ENCODE measurements at places on chromosomes 4 and X.

GRCh38 chrX:37405956-37406355 lies 56.8 kb downstream of the PRRG1 start:
- DNase-seq: no peak

GRCh38 chrX:153924149-153924861 lies 1.8 kb downstream of the ARHGAP4 start:
- DNase-seq: no peak

DNA sequence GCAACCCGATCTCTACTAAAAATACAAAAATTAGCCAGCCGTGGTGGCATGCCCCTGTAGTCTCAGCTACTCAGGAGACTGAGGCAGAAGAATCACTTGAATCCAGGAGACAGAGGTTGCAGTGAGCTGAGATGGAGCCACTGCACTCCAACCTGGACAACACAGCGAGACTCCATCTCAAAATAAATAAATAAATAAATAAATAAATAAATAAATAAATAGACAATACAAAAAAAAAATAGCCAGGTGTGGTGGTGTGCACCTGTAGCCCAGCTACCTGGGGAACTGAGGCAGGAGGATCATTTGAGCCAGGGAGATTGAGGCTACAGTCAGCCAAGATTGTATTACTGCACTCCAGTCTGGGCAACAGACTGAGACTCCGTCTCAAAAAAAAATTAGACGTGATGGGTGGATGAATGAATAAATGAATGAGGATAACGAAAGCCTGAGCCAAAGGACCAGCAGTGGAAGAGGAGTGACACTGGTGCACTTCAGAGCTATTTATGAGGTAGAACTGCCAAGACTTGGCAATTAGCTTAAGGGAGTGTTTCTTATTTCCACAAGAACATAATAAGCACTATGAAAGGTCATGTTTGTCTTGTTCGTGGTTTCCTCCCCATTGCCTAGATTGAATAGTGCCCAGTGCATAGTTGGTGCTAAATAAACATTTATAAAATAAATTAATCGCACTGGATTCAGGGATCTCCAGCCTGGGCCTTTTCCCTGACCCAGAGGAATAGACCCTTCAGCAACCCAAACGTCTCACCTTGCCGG lies 232.2 kb downstream of the IDS start:
- DNase-seq: no peak

DNA sequence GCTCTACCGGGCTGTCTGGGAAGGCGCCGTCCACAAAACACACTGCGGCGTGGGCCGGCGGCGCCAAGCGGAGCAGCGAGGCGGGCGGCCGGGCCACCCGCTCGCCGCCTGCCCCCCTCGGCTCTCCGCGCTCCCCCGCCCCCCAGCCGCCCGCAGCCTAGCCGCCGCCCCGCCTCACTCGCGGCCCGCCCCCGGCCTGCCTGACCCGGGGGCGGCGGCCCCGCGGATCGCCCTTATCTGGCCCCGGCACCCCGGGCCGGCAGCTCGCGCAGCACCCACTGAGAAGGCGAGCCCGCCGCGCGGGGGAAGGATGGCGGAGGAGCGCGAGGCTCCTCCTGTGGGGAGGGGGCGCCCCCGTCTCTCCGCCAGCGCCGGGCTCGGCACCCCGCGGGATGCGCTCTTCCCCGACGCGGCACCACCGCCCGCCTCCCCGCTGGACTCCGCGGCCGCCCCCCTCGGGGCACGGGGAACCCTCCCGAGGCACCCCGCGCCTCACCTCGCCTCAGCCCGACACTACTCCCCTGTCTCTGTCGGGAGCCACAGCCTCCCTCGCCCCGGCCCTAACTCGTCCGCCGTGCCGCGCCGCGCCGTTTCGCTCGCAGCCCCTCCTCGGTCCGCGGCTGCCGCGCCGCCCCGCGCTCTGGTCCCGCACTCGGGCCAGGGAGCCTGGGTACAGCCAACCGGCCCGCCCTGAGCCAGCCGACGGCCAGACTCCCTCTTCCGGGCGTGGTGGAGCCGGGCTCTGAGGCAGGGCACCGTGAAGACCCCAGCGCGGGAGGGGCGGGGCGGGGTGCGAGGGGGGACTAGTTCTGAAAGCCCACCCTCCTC lies 566 bp downstream of the ATP11C start:
- no peak for DNase-seq

- no peak for DNase-seq
Measured at GRCh38 chr4:66193487-66193886, 523.2 kb upstream of the EPHA5 start.

DNA sequence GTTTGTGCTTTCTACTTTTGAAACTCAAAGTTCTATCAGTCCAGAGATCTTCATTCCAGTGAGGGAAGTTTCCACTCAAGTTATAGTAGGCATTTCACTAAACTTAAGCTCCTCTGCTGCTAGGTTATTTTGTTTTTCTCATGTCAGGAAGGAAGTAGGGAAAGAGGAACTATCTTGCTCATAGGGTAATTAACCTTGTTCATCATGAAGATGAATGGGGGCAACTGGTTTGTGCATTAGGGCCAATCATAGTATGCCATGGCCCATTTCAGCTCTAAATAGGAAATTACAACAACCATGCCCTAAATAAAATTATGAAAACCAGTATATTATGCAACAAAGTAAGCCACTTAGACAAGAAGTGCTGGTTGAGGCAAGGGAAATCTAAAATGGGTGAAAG lies 804.7 kb upstream of the NDST4 start:
- no peak for DNase-seq

GRCh38 chr4:82138374-82138773 lies 235.4 kb downstream of the HNRNPD start:
- no peak for DNase-seq

GRCh38 chr4:8205749-8206611 lies 6.9 kb downstream of the SH3TC1 start:
- no peak for DNase-seq

- DNase-seq: no peak
Measured at GRCh38 chr4:187075514-187075913, 351.9 kb upstream of the FAT1 start.

- DNase-seq: no peak
Measured at GRCh38 chr4:149702414-149703293, 113.0 kb downstream of the IQCM start.

GRCh38 chr4:77154761-77155499 lies 2.1 kb upstream of the CCNG2 start:
- no peak for DNase-seq

DNA sequence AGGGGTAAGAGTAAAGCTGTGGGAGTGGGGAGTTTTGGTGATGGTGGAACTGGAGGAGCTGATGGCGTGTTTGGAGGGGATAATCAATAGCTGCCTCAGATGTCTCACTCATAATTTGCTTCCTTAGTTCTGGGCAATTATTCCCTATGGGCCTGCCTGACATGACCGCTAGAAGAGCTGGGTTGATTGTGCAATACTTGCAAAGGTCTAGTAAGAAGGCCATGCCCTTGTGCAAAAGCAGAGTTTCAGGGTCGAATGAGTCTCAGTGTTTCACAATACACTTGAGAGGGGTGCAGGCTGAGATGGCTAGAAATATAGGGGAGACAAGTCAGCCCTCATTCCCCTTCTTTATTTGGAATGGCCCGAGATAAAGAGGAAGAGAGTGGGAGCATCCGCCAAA lies 858.4 kb upstream of the POU3F4 start:
- DNase-seq: no peak

- no peak for DNase-seq
Measured at GRCh38 chr4:151905197-151905596, 144.4 kb upstream of the GATB start.

GRCh38 chr4:13866881-13867280 lies 239.4 kb upstream of the BOD1L1 start:
- DNase-seq: no peak

DNA sequence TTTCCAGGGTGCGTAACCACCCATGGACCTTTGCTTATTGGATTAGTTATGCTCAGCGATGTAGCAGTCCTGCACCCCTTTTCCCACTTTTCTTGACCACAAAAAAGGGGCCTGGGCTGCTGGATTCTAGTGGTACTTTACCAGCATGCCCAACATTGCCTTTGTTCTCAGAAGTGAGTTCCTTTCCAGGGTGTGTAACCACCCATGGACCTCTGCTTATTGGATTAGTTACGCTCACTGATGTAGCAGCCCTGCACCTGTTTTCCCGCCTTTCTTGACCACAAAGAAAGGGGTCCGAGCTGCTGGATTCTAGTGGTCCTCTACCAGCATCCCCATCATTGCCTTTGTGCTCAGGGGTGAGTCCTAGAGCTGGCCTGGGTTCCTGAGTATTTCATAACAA lies 138.2 kb downstream of the COX18 start:
- no peak for DNase-seq

DNA sequence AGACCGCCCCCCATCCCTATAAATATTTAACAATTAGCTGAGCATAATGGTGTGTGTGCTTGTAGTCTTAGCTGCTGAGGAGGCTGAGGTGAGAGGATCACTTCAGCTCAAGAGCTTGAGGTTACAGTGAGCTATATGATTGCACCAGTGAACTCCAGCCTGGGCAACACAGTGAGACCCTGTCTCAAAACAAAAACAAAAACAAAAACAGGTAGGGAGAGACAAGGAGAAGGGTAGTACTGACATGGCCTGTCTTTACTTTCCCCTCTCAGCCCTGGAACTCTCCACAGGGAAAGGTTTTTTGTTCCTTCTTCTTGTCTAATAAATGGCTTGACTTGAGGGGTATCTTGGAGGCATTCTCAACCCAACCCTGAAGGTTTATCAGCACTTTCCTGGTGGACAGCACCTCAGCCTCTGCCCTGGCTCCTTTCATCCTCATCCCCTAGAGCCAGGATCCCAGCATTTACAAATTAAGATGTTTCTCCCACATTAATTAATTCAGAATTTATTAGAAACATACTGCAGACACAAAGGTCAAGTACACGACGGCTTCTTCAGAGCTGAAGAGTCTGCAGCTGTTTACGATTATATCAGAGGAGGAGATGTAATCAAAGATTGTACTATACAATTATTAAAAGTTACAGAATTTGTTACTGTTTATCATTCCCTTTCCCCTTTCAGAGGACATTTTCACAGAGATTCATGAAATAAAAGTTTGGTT lies 131.8 kb downstream of the AFF1 start:
- DNase-seq: no peak

Measured in amniotic stem cell (primary cell).